SW 1271 (cell line): ENCODE measurements at places on chromosomes 7 and 10.

DNA sequence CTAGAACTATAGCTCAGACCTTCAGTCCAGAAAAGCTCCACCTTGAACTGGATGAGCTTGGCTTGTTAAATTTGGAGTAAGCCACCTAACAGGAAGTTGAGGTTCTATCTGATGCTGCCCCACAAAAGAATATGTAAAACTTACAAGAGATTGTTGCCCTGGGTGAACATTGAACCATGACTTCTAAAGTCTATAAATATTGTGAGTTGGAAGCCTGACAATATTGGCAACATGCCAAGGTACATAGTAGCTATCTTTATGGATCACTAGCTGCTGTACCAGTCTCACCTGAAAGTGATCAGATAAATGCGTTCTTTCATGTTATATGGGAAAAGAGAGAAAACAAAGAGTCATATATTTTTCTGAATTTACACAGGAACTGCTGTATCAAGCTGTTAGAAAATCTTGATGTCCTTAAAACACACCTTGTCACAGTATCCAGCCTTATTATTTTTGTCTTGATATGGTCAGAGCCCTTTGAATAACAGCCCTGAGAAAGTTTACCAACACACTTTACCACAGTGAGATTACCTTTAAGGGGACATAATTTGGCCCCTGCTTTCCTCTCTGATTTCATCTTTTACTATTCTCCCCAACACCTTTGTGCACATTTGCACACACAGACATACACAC is 92.0 kb downstream of the LSMEM1 start:
- no peak for DNase-seq

DNA sequence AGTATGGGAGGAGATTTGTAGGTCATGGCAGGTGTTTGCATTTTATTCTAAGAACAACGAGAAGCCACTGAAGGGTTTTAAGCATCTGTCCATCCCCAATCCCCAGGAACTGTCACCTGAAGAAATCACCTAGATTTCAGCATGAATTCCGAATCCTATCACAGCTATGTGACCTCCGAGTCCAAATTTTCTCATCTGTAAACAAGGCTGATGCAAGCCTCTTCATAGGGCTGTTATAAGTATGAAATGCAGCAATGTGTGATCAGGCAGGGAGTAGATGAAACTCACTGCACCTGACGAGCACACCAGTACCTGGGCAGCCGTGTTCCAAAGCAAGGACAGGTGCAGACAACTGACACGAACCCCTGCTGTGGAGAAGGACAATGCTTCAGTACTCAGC is 14.0 kb downstream of the HABP2 start:
- no peak for DNase-seq

DNA sequence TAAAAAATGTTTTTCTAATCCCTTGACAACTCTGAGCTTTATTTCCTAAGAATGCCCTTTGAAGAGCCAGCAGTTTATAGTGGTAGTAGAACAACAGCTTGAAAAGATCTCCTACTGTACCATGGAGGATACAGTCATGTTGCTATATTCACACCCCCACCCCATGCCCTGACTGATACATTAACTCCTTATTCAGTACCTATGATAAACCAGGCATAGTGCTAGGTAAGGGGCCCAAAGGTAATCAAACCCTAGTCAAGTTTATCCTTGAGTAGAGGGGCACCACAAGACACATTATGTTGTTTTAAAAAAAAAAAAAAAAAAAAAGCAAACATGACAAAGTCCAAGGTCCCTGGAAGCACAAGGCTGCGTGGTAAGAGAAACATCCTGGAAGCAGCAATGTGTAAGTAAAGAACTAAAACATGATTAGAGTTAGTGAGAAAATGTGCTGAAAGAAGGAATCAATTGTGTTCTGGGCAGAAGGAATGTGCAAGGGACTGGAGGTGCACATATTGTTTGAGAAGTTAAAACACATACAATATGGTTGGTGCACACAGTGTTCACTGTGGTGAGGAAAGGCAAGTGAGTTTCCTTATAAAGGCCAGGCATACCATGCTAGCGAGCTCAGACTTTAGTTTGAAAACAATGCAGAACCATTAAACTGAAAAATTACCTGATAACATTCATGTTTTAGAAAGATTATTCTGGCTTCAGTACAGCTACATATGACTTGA is 51.2 kb downstream of the PDE1C start:
- DNase-seq: no peak

- no peak for DNase-seq
These were observed 38.4 kb downstream of the PTPRE start for GRCh38 chr10:127945341-127945758.

GRCh38 chr7:91034459-91035368 is 229.5 kb upstream of the FZD1 start:
- no peak for DNase-seq

GRCh38 chr7:1523844-1524243 is 6.7 kb upstream of the MAFK start:
- no peak for DNase-seq

GRCh38 chr10:6958711-6959110 is 378.6 kb upstream of the PRKCQ start:
- DNase-seq: no peak

- DNase-seq: no peak
These were observed 25.9 kb downstream of the ST8SIA6 start for GRCh38 chr10:17428351-17429097.

GRCh38 chr10:96765406-96766240 is 45.3 kb upstream of the PIK3AP1 start:
- DNase-seq: no peak

- DNase-seq: no peak
These were observed 26.6 kb upstream of the FAM180A start for GRCh38 chr7:135775230-135775629.

DNA sequence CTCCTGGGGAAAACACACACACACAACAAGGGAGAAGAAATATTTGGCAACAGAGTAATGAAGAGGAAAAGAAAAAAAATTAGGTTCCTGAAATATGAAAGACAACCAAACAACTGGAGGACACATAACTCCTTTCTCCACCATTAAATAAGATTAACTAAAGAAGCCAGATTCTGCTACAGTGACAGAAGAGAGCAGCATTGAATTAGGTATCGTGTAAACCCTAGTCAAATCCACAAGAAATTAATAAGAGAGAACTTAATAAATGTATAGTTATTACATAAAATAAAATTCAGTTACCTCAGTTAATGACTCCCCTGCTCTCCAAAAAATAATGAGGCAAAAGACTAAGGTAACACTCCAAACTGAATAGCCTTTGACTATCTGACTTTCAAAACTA is 306.7 kb downstream of the CRPPA start:
- DNase-seq: no peak

DNA sequence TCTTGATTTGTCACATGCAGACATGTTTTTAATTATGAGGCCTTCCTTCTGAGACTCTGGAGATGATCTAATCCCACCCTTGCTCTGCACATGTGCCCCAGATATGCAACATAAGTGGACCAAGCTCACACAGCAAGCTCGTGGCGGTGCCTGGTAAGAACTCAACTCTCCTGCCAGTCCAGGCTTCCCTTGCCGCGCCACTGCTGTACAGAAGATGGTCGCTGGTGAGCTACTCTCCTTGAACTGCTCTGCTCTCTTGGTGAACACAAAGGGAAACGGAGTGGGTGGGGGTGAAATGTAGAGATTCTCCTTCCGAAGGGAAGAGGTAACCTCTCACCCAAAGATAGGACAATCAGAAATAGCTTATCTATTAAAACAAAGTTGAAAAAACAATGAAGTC is 25.7 kb downstream of the MYOF start:
- DNase-seq: no peak

DNA sequence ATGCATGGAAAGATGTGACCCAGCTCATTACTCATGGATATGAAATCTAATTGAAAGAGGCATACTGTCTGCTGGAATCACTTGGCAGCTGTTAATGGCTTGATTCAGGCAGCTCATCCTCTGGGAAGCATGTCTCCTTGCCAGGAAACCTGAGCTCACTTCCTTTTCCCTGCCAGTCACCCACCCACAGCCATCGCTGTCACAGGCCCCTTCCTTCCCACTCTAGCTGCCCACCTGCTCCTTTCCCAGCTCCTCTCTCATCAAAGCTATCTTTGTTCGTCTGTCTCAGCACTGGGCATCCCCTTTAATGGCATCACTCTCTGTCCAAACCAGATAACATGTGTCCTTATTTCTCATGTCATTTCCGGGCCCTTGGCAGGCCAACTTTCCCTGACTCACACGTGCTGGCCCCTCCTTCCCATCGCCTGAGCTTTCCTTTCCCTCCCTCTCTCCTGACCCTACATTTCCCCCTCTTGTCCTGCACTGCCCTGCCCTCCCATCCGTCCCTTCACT is 721.9 kb downstream of the TNS3 start:
- DNase-seq: no peak

GRCh38 chr7:159068893-159069448 is 75.7 kb downstream of the VIPR2 start:
- no peak for DNase-seq

DNA sequence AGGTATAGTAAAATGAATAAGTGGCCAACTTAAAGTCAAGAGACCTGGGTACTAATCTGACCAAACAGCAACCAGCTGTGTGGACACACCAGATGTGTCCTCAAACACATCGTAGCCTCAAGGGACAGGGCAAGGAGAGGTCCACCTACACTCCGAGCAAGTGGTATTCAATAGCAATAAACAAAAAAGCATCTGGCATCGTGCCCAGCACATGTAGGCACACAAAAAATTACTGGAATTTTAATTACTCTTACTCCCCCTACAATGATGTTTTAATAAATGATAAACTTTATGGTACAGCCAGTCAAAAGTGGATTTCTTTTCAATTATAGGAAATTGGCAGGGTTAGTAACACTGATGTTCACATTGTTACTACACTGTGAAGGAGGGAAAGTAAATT is 3.5 kb upstream of the RGS10 start:
- no peak for DNase-seq

DNA sequence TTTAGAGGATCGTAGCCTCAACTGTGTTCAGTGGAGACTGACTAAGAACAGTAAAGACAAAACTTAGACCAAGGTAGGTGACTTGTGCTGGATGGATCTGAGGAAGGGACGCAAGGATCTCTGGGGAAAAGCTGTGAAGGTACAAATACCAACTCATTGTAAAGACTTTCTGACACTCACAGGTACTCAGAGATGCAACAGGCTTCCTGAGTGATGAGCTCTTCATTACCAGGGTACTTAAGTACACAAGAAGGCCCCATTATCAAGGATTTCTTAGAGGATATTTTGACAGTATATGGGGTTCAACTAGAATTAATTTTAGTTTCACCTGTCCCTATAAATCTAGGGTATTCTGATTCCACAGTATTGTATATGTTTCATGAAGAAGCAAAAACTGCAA is 440.7 kb downstream of the PLXDC2 start:
- DNase-seq: no peak

DNA sequence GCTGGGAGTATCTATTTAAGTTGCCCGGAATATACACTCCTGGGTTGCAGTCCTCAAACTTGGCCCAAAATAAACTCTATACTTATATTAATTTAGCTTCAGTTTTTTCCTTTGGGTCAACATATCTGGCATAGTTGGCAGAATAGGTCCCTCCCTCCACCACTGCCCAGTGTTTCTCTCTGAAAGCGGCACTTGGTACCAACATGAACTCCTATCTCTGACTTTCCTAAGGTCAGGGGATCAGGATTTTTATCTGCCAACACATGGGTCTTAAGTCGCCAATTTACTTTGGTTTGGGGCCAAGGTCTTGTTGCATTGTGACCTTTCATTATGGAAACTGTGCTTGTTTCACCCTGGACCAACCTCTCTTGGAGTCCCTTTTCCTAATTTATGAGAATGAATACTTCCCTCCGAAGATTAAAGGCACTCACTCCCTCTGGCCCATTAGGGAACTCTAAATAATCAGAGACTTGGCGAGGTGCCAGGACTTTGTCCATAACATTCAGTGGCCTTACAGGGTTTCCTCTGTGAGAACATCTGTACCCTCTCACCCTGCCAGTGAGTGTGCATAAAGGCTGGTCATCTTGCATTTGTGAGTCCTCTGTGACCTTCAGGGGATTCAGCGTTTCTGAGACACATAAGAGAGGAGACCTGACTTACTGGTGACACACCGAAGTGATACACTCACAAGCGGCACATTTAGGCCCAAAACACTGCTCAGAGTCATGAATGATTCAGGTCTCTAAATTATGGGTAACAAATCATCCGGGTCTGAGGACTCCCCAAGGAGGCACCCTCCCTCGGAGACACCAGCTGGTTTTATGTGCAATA is 19.7 kb upstream of the FKBP9 start:
- DNase-seq: no peak

GRCh38 chr7:127870231-127870907 is 160.9 kb downstream of the LRRC4 start:
- DNase-seq: no peak

GRCh38 chr10:24889639-24890038 is 62.8 kb downstream of the PRTFDC1 start:
- DNase-seq: peak; percentile 41

DNA sequence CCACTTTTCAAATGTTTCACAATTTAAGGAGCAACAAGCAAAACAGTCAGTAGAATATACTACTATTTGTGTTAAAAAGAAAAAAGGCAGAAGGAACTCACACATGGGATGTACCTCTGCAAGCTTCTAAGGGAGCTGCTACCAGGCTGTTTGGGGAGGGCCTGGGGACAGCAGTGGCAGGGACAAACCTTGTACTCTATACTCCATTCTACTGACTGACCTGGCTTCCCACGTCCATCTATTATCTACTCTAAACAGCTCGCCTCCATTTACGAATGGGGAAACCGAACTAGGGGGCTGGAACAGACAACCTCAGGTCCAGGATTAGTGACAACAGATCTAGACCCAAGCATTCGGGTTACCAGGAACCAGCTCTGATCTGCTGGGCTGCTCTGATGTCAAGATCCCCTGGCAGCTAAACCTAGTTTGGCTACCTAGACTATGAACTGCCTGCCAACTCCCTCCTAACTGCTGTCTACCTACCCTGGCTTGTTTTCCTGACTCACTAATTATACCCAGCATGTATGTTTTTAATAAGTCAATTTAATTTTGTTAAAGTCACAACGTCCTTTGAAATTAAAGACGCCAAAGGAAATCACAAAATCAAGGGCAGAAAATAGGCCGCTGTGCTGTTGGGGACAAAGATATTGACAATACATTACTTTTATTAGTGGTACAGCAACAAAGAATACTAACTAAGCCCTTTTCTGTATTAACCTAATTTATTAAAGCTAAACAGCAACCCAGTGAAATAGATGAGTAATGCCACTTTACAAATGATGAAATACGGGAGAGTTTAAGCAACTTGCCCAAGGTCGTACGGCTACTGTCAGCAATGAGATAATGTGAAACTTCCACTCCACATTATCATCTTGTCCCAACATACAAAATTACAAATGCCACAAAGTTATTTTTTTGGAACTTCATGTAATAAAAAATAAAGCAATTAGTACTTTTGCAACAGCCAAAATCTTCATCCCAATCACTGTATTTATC is 5.3 kb downstream of the PSAP start:
- DNase-seq: no peak
